HT-29 (cell line): ENCODE measurements at places on chromosomes 12 and 14. TPM values are rescaled to one million over a fixed set of nuclear protein-coding genes. Genes with fewer than 3 reads are reported as not detected.

- DNase-seq: no peak
These were observed 19.5 kb downstream of the C14orf132 start for GRCh38 chr14:96058576-96059200.

- DNase-seq: no peak
These were observed 34.5 kb downstream of the HMGA2 start for GRCh38 chr12:65858831-65859230.

GRCh38 chr14:92600318-92601053 is 86.9 kb downstream of the RIN3 start:
- DNase-seq: no peak

GRCh38 chr12:5433081-5433844 is 1.4 kb downstream of the NTF3 start:
- no peak for DNase-seq

DNA sequence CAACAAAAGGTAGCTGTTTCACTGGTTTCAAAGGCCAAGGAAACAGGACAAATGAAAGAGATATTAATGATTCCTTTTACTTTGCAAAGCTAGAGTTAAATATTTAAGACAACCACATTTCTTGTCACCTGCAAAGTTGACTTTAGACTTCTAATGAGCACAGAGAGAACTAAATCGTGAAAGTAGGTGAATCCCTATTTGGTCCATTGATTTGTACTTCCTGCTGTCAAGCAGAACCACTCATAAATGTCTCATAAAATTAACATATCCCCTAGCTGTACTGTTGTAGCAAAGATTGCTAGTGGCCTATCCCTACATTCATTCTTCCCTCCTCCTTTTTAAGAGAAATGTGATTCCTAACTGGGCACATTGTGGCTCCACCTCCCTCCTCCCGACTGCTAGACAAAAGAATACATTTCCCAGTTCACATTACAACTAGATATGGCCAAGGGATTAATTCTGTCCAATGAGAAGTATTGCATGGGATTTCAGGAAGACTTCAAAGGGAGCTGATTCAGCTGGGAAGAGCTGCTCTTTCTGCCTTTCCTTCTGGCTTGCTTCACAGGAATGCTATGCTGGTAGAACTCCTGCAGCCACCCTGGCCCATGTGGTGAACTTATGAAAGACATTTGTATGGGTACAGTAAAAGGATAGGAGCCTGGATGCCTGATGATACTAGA is 227.5 kb upstream of the ABCD2 start:
- DNase-seq: no peak

DNA sequence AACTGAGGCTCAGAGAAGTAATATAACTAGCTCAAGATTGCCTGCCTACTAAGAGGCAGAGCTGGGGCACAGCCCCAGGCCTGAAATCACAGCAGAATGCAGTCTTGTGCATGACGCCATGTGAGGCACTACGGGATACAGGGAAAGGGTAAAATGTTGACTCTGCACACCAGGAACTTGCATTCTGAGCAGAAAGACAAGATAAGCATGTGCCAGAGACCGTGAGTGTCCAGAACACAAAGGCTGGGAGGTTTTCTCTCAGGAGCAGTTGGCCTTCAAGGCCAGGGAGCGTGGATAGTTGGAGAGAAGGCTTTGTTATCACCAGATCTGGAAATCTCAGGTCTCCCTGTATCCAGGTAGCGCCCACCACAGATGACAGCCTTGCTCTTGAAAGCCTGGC is 23.2 kb upstream of the MLEC start:
- DNase-seq: no peak

The JDP2 gene
- 15.5 and 16.0 TPM in 2 replicates for total RNA-seq
